BJ (cell line): ENCODE measurements at places on chromosomes 16 and 17.

GRCh38 chr17:8913879-8914278 is 46.4 kb upstream of the PIK3R6 start:
- DNase-seq, result no peak

DNA sequence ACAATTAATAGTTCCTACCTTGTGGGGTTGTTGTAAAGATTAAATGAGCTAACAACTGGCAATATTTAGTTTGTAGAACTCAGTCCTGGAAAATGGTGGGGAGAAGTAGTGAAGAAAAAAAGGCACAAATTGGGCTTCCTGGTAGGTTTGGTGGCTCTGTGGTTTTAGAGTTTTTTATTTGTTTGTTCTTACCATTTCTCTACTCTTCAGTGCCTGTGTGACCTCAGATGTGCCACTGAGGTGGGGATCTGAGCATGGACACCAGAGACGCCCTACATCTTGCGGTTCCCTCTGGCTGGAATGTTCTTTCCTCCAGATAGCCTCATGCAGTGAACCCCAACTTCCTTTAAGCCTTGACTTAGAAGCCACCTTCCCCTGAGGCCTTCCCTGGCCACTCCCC is 7.7 kb downstream of the ZBTB4 start:
- no peak for DNase-seq

GRCh38 chr16:11848842-11849241 is 2.5 kb downstream of the RSL1D1 start:
- no peak for DNase-seq

- no peak for DNase-seq
These were observed 76.7 kb downstream of the PLD6 start for GRCh38 chr17:17129466-17129865.

DNA sequence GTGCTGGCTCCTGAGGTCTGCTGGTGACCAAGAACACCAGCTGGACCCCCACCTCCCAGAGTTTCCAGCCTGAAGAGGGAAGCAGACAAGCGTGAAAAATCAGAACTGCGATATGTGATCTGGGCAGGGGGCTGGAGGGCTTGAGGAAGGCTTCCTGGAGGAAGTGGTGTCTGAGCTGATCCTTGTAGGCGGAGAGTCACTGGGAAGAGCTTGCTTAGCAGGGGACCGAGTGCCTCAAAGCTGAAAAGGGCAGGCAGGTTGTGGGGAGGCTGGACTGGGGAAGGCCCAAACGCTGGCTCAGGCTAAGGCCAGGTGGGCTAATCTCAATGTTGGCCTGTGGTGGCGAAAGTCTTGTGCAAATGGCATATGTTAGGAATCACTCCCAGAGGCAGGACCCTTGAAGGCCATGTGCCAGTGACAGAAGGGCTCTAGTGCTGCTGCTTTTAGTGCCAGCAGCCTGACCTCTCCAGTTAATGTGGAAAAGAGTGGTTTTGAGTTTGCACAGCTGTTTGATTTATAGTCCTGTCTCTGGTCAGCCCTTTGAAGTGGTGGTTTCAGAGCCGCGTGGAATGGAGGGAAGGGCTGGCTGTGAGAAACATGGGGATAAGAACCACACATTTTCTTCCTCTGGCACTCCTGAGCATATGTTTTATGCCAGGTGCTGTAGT is 85.3 kb upstream of the LGALS9 start:
- no peak for DNase-seq

DNA sequence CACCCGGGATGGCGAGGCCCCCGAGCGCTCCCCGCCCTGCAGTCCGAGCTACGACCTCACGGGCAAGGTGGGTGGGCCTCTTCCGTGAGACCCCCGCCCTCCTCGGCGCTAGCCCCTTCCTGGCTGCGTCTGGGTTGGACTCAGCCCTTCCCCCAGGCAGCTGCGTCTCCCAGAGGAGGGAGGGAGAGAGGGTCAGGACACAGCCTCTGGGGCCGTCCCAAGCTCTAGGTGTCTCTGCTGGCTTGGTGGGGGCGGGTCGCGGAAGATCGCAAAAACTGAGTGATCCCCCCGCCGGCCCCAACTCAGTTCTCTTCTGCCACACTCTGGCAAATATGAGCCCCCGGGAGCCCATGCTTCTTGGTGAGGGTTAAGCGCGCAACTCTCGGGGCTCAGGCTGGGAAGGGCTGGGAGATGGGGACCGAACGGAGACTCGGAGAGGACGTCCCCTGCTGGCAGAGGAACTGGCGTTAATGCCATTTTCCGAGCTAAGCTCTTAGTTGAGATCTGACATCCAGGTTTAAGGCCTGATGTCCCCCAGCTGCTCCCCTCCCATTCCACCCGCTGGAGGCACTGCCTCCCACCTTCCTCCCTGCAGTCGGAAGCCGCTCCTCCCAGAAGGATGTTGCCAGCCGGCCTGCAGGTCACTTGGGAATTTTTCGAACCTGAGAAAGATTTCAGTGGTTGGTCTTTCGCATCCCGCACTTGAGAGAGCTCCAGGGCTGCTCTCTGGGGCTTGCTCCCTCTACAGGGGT is 419 bp downstream of the RAB37 start:
- DNase-seq, result no peak

DNA sequence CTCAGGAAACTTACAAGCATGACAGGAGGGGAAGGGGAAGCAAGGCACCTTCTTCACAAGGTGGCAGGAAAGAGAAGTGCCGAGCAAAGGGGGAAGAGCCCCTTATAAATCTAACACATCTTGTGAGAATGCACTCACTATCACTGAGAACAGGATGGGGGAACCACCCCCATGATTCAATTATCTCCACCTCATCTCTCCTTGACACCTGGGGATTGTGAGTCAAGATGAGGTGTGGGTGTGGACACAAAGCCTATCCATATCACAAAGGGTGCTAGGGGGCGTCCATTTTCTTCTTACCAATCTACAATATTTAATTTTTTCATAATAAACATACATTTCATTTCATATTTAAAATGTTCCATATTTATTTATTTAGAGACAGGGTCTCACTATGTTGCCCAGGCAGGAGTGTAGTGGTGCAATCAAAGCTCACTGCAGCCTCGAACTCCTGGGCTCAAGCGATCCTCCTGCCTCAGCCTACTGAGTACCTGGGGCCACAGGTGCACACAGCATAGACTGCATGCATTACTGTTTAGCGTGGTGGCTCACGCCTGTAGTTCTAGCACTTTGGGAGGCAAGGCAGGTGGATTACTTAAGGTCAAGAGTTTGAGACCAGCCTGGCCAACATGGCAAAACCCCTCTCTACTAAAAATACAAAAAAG is 26.5 kb upstream of the FAAP100 start:
- no peak for DNase-seq

- no peak for DNase-seq
These were observed 30.6 kb downstream of the RPTOR start for GRCh38 chr17:80575057-80575875.

GRCh38 chr17:75809631-75810111 is 25.1 kb downstream of the UNK start:
- DNase-seq, result no peak

DNA sequence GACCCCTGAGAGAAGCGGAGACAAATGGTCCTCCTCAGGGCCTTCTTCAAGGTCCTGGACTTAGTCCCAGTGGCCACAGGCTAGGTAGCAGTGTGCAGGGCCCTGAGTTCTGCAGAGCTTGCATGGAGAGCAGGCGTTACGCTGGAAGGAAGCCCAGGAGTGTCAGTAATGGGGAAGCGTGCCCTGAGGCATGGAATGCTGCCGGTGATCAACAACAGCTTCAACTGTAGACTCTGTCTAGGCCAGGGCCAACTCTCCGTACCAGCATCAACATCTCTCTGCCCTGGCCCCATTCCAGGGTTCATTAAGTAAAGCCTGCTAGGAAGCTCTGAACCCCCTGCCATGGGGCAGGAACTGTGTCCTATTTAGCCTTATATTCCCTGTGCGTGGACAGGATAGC is 568 bp upstream of the TNK1 start:
- DNase-seq, result peak; percentile 39

DNA sequence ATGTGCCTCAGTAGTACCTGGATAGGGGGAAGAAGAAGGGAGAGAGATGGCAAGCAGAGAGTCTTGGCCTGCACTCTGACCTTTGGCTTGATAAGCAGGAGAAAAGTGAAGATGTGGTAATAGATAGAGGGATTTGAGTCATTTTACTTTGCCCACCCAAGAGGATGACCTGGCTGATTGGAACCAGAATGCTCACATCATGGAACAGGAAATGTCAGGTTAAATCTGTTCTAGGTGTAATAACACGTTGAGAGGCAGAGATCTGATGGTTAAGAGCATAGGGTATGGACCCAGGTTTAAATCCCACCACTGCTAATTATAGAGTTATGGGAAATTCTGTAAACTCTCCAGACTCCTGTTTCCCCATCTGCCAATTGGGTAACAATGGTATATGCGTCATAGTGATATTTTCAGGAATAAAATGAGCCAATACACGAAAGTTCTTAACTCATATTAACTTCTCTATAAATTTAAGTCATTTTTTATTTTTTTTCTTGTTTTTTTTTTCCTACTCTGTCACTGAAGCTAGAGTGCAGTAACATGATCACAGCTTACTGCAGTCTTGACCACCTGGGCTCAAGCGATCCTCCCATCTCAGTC is 8.1 kb upstream of the CCL18 start:
- no peak for DNase-seq

DNA sequence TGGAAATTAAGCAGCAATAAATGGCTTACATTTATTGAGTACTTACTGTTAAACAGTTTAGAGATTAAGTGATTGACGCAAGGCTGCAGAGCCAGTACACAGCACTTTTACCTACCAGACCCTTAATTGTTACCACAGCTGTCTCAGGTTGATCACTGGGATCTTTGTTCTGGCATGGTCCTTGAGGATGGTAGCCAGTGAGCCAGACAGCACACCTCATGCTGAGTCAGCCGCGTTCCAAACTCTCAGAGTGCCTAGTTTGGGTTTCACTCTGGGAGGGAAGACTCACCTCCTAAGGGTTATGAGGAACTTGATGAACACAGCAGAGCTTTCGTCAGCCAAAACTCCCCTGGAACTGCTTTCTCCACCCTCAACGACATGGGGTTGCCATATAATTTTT is 20.4 kb downstream of the CDH3 start:
- no peak for DNase-seq

DNA sequence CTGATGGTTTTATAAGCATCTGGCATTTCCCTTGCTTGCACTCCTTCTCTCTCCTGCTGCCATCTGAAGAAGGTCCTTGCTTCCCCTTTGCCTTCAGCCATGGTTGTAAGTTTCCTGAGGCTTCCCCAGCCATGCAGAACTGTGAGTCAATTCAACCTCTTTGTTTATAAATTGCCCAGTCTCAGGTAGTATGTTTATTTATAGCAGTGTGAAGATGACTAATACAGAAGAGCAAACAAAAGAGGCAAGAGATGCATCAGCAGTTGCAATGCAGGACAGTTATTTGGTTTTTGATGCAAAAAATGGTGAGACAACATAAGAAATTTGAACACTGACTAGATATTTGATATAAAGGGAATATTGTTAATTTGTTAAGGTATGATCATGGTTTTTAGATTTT is 16.8 kb downstream of the TMEM100 start:
- no peak for DNase-seq

- no peak for DNase-seq
These were observed 24.8 kb downstream of the ETV4 start for GRCh38 chr17:43521389-43521788.

DNA sequence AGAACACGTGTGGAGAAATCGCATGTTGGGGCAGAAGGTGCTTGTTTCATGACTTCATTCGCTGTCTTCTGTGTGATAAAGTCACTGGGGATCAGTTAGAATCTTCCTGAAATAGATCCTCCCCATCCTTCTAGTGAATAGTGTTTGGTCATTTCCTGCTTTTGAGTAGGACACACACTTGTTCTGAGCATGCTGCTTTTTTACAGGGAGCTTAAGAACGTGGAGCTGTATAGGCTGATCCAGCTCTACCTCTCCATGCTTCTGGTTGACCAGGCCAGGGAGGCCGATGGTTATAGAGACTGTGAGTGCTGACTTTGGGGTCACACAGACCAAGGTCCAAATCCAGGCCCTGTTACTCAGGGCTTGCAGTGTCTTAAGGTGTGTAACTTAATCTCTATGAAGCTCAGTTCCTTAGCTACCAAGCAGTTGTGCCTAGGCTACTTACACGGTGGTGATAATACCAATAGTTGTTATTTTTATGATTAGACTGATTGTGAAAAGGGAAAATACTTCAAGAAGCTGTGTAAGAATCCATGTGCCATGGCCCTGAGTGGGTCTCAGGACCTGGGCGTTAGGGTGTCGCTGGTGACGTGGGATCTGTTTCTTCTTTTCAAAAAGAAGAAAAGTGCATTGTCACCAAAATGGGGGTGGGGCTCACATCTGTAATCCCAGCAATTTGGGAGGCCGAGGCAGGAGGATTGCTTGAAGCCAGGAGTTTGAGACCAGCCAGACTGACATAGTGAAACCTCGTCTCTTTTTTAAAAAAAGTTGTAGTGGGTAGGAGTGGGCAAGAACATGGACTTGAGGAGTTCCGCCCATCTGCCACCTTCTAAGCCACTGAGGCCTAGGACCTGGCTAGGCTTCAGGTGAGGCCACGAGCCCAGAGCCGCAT is 64.1 kb upstream of the LGALS9 start:
- DNase-seq, result no peak

DNA sequence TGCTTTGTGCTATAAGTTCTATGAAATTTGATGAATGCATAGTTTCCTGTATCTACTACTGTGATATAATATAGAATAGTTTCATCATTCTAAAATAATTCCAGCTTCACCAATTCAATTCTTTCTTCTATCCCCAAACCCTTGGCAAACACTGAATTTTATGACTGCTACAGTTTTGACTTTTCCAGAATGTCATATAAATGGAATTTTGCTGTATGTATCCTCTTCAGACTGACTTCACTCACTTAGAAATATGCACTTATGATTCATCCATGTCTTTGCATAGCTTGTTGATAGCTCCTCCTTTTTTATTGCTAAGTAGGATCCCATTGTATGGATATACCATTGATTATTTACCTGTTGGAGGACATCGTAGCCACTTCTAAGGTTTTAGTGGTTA is 89.1 kb upstream of the HS3ST3A1 start:
- no peak for DNase-seq

GRCh38 chr17:10172241-10172741 is 26.1 kb downstream of the GAS7 start:
- no peak for DNase-seq

GRCh38 chr17:49316889-49317675 is 45.0 kb downstream of the ZNF652 start:
- no peak for DNase-seq
